ENCODE measurements at places on chromosomes 16 and 17.

- no peak for DNase-seq
These were observed 44.3 kb downstream of the MPRIP start for GRCh38 chr17:17086585-17086984.

GRCh38 chr17:18195246-18195645 lies 11.6 kb downstream of the ALKBH5 start:
- DNase-seq, result no peak

DNA sequence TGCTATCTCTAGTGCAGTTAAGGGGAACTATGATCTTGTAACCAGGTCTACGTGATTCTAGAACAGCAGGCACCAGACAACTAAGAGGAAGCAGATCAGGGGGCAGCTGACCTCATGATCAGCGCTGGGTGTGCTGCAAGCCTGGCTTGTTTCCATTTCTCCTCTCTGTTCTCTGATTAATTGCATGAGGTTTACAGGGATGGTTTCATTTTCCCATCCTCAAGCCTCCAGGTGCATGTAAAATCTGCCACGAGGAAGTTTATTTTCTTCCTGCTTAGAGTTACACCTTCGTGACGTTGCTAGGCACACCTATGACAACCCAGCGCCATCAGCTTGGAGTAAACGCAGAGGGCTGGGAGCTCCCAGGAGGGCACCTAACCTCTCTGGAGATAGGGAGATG lies 4.3 kb upstream of the NUPR1 start:
- DNase-seq, result no peak

- DNase-seq, result no peak
These were observed 4.2 kb upstream of the GNA13 start for GRCh38 chr17:65060631-65061254.

- no peak for DNase-seq
These were observed 41.1 kb downstream of the BAHCC1 start for GRCh38 chr17:81436294-81436849.
